ENCODE measurements at places on chromosomes 1 and 21.

GRCh38 chr1:77126307-77126706 is 92.9 kb downstream of the PIGK start:
- no peak for DNase-seq

- no peak for DNase-seq
These were observed 37.0 kb upstream of the PUM1 start for GRCh38 chr1:31102501-31102950.

GRCh38 chr1:219837274-219837993 is 90.9 kb downstream of the SLC30A10 start:
- DNase-seq: no peak

GRCh38 chr1:160428655-160429054 is 28.3 kb downstream of the VANGL2 start:
- no peak for DNase-seq

DNA sequence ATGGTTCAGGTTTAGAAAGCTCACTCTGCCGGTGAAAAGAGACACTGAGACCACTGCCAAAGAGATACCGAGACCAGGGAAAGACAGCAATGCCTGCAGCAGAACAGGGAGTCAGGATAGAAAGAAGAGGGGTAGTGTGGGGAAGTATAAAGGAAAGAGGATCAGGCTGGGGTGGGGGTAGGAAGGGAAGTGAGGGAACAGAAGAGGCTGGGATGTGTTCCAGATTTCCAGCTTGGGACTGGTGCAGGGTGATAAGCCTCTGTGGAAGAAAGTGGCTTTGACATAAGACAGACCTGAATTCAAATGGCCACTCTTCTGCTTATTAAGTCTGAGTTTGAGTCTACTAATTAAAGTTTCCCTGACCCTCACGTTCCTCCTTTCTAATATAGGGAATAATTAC is 105.9 kb downstream of the PIK3R3 start:
- no peak for DNase-seq
